ENCODE measurements at places on chromosomes 5 and 9.

DNA sequence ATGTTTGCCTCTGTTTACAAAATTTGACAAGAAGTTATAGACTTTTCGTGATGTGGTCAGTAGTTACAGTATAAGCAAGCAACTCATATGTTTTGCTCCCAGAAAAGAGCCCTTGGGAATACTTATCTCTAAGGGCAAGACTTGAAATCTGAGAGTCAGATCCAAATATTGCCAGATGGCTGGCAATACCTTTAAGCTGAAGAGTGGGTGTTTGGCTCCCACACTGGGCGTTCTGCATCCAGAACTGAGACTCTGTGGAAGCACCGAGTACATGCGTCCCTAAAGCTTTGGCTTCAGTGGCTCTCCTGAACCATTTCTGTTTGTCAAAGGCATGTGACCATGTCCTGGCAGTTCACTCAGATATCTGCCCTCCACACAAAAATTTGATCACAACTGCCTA is 194.1 kb downstream of the DCP2 start:
- no peak for DNase-seq

GRCh38 chr9:78860801-78861475 is 564.0 kb downstream of the PSAT1 start:
- DNase-seq = peak; percentile 94

DNA sequence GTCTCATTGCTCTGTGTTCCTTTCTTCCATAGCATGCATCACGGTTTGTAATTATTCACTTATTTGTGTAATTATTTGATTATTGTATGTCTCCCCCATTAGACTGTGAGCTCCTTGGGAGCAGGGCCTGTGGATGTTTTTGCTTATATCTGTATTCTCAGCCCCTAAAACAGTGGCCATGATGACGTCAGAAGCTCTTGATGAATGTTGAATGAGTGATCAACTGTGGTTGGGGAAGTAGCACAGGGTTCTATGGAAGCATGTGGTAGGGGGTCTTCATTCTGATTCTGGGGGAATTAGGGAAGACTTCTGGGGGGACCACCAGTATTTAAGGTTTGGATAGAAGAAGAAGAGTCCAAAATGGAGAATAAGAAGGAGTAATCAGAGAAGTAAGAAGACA is 6.0 kb downstream of the DNAI1 start:
- no peak for DNase-seq

DNA sequence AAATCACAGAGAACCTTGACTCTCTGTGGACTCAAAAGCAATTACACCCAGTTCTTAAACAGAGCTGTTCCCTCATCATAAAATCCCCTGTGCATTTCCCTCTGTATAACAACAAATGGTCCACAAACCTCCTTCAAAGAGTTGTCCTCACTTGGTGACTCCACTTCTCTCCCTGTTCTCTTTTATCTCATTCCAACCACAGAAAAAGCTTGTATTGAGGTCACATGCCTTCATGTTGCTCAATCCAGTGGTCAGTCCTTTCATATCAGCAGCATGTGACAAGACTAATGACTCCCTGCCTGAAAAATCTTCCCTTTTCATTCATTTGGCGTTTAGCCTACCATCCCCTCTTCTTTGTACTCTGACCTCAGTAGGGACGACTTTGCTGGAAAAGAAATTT is 158.0 kb downstream of the DEPDC1B start:
- peak; percentile 72 for DNase-seq

- DNase-seq = no peak
These were observed 705.4 kb upstream of the RIOK2 start for GRCh38 chr5:97888439-97888838.

DNA sequence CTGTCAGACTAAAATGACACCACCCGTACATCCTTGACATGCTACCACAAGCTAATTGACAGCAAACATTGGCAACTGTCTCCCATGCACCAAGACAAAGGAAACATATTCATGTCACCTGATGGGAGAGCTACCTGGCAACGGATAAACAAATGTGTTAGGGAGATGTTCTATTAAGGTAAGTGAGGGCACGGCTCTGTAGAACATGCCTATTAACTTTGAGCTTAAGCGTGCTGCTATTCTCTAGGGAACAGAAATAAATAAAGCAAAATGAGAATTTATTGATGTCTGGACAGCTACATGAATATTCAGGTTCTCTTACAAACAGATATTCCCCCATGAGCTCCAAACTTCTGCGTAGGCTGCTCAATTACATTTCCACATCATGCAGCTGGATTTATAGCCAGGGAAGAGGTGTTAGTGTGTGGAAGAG is 361.4 kb upstream of the RFX3 start:
- no peak for DNase-seq

DNA sequence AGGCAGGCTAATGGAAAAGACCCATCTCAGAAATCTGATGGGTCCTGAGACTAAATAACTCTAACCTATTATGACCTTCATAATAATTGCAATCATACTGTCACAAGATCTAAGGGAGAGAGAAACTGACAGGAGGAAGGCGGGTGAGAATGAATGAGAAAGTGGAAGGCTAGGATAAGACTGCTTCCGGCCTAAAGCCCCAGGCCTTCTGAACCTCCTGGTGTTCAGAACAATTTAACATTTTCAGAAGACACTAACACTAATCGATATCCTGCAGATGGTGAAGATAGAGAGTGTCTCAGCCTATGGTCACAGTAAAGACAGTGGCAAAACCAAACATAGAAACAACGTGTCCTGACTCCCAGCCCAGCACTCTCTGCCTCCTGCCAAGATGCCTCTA is 1.2 kb downstream of the RPS14 start:
- DNase-seq = no peak

DNA sequence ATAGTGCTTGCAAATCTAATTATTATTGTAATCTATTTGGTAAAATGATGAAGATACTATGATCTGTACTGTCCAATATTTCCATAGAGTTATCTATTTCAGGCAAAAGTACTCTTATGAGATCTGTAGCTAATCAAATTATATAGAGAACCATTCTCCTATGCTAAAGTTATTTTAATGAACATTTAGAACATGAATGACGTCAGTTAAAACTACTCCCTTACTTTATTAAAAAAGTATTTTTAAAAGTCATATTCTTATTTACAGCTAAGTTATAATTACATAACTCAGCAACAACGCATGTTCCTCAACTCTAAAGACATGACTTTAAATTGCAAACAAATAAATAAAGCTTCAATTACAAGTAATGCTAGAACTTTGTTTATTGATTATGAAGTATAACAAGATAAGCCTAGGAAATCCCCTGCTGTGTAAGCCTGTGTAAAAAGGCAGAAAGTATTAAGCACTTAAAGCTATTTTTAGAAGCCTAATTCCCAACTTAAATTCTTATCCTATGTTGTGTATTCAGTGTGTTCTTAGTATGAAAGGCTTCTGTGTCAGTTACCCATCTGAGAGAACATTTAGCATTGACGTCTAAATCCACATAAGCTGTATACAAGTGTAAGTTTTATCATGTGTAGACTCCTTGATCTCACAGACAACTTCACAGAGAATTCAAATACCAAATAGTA is 285.7 kb downstream of the HCN1 start:
- peak; percentile 11 for DNase-seq

Data from HCEC 1CT (cell line).